ENCODE measurements at places on chromosomes 16 and 17.
A peak's percentile ranks its signal among the peaks of the same experiment; 100 is the strongest.

GRCh38 chr16:85461022-85461813, 151.9 kb upstream of the GSE1 start:
- peaks cover 2% of the 10 kb centered on the region for H3K27me3 ChIP-seq
- peak; percentile 54 for DNase-seq
- peaks cover 13% of the 10 kb centered on the region for H3K4me1 ChIP-seq
- H3K27ac ChIP-seq, result no peak overlapping the region

GRCh38 chr17:73645050-73645871, 1.0 kb upstream of the SDK2 start:
- no peak overlapping the region for H3K27ac ChIP-seq
- H3K27me3 ChIP-seq, result no peaks in the 10 kb centered on the region
- H3K4me1 ChIP-seq, result no peaks in the 10 kb centered on the region
- peak; percentile 69 for DNase-seq

- H3K27me3 ChIP-seq, result no peaks in the 10 kb centered on the region
- peak; percentile 88 for DNase-seq
- no peak overlapping the region for H3K4me3 ChIP-seq
Measured at GRCh38 chr17:17819561-17819995, 17.2 kb downstream of the SREBF1 start.

DNA sequence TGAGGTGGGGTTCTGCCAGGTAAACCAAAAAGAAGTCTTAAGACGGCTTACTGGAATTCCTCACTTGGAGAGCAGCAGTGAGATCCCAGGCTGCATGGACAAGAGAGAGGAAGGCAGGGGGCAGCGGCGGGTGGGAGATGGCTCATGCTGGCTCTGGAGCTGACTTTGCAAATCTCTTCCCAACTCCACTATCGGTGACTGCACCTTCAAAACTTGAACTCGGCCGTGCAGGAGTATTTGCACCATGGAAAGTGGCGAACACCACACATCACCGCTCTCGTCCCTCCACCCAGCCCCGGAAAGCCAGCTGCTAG, 16.7 kb downstream of the CA5A start:
- no peaks in the 10 kb centered on the region for H3K36me3 ChIP-seq
- DNase-seq, result peak; percentile 42
- no peaks in the 10 kb centered on the region for H3K27me3 ChIP-seq
- H3K27ac ChIP-seq, result no peak overlapping the region
- H3K4me1 ChIP-seq, result no peaks in the 10 kb centered on the region

- no peaks in the 10 kb centered on the region for H3K27me3 ChIP-seq
- no peak overlapping the region for H3K4me3 ChIP-seq
Measured at GRCh38 chr17:39769974-39770587, 32.3 kb downstream of the GRB7 start.

GRCh38 chr16:87323727-87324410, 6.7 kb upstream of the C16orf95 start:
- no peak overlapping the region for H3K4me3 ChIP-seq
- H3K36me3 ChIP-seq, result no peaks in the 10 kb centered on the region
- DNase-seq, result no peak
- no peaks in the 10 kb centered on the region for H3K27me3 ChIP-seq
- no peak overlapping the region for H3K27ac ChIP-seq
- H3K4me1 ChIP-seq, result no peaks in the 10 kb centered on the region

DNA sequence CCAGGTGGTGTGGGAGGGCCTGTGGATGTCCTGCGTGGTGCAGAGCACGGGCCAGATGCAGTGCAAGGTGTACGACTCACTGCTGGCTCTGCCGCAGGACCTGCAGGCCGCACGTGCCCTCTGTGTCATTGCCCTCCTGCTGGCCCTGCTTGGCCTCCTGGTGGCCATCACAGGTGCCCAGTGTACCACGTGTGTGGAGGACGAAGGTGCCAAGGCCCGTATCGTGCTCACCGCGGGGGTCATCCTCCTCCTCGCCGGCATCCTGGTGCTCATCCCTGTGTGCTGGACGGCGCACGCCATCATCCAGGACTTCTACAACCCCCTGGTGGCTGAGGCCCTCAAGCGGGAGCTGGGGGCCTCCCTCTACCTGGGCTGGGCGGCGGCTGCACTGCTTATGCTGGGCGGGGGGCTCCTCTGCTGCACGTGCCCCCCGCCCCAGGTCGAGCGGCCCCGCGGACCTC, 798 bp downstream of the CLDN9 start:
- no peak overlapping the region for H3K27ac ChIP-seq
- H3K4me3 ChIP-seq, result no peak overlapping the region
- no peaks in the 10 kb centered on the region for H3K27me3 ChIP-seq

DNA sequence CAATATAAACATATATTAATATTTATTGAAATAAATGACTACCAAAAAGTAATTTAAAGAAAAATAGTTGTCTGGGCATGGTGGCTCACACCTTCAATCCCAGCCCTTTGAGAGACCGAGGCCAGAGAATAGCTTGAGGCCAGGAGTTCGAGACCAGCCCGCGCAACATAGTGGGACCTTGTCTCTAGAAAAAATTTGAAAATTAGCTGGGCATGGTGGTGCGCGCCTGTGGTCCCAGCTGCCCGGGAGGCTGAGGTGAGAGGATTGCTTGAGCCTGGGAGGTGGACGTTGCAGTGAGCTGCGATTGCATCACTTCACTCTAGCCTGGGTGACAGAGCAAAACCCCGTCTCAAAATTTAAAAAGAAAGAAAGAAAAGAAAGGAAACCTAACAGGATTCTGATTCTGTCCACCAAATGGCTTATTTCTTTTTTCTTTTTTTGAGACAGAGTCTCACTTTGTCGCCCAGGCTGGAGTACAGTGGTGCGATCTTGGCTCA, 3.4 kb upstream of the BPTF start:
- H3K27ac ChIP-seq, result no peak overlapping the region
- no peak overlapping the region for H3K4me3 ChIP-seq
- no peaks in the 10 kb centered on the region for H3K4me1 ChIP-seq
- no peaks in the 10 kb centered on the region for H3K27me3 ChIP-seq

DNA sequence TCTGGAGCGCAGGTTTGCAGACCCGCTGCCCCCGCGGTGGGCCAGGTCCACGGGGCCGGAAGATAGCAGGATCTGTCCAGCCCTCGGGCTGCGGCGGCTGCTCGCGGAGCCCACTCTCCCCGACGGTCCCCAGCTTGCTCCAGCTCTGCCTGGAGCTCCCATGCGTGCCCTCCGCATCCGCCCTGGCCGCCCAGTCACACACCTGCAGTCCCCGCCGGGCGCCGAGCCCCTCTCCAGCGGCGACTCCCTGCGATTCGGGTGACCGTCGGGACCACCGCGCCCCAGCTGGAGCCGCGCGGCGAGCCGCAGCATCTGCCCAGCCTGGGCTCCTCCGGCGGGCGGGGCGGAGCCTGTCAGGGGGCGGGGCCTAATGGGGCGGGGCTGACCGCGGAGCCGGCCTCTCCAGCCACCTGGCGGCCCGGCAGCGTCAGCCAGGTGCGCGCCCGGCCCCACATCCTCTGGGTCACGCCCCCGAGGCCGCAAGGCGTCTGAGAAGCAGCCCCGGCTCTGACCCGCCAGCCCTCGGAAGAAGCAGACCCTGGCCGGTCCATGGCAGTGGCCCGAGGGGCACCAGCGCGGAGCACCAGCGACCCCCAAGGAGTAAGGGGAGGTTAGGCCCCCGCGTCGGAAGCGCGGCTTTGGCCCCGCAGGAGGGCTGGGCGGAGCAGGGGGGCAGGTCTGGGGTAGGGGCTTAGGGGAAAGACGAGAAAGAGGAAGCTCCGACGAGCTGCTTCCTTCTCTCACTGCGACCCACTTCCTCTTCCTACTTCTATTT, at the start of gene PIK3R5:
Gene PIK3R5, minus strand, starts transcription at position 314 of the 775 bp plus-strand sequence. CDS start 54,213 bp downstream, outside the sequence.
- no peaks in the 10 kb centered on the region for H3K36me3 ChIP-seq
- H3K4me3 ChIP-seq, result peak within 1 kb of the TSS; percentile 54
- H3K27ac ChIP-seq, result no peak within 1 kb of the TSS
- peak; percentile 87 for DNase-seq
- no peaks in the 10 kb centered on the region for H3K27me3 ChIP-seq

GRCh38 chr17:79612468-79613194, 1.8 kb upstream of the RBFOX3 start:
- peak; percentile 80 for DNase-seq
- peaks cover 35% of the 10 kb centered on the region for H3K27me3 ChIP-seq
- no peaks in the 10 kb centered on the region for H3K4me1 ChIP-seq
- no peak overlapping the region for H3K27ac ChIP-seq
- no peaks in the 10 kb centered on the region for H3K36me3 ChIP-seq

- no peak overlapping the region for H3K27ac ChIP-seq
- no peak for DNase-seq
- no peaks in the 10 kb centered on the region for H3K36me3 ChIP-seq
- peaks cover 2% of the 10 kb centered on the region for H3K4me1 ChIP-seq
- H3K27me3 ChIP-seq, result no peaks in the 10 kb centered on the region
Measured at GRCh38 chr17:20074001-20074400, 64.8 kb downstream of the SPECC1 start.

DNA sequence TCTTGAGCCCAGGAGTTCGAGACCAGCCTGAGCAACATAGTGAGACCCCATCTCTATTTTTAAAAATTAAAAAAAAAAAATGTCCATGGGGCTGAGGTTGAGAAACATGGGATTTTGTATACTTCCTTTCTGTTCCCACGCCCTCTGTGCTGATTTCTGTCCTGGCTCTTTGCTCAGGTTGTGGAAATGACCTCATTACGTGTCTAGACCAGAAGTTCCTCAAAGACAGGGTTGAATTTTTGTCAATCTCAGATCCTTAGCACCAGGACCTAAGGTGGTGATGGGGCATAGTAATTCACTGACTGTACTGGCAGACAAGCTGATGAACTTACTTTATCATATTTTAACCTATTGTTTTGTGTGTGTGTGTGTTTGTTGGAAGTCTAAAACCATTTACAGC, 11.2 kb upstream of the HNF1B start:
- no peak overlapping the region for H3K27ac ChIP-seq
- H3K4me1 ChIP-seq, result no peaks in the 10 kb centered on the region
- no peak overlapping the region for H3K4me3 ChIP-seq
